ENCODE measurements at places on chromosomes 6 and 20.

- no peak for DNase-seq
Measured at GRCh38 chr6:70160276-70160675, 142.6 kb downstream of the COL9A1 start.

DNA sequence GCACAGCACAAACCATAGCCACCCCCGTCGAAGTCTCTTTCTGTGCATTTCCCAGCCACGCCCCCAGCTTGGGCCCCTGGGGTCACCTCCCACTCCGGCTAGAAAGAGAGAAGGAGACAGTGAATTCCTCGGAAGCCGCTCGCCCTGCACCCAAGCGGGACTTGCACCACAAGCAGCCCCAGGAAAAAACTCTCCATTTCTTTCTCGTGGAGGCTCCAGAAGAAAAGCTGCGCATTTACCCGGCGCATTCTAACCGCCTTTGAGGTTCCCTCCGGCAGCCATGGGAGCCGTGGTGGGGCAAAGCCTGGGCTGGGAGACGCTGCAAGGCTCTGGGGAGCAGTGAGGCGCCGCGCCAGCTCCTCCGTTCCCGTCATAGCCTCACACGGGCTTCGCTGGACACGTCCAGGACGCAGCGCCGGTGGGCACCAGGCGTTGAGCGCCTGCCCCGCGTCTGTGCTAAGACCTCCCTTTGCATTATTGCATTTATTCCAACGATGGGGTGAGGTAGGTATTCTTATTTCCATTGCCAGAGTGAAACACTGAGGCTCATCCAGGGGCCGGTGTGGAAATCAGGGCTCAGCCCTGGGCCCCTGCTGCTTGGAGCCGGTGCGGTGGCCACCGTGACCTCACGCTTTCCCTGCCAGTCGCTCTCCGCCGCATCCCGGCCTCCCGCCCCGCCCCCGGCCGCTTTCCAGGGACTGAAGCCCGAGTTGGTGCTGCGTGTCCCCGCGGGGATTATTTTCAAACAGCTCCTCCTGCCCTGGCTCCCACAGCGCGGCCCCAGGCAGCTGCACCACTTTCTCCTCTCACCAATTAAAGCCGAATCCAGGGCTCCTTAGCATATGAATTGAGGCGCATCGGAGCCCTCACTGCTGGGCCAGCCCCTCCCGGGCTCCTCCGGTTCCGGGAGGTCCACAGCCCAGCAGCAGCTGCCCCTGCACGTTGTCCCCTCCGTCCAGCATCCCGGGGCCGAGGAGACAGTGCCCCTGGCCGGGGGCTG lies 148.3 kb upstream of the AFDN start:
- DNase-seq: no peak

DNA sequence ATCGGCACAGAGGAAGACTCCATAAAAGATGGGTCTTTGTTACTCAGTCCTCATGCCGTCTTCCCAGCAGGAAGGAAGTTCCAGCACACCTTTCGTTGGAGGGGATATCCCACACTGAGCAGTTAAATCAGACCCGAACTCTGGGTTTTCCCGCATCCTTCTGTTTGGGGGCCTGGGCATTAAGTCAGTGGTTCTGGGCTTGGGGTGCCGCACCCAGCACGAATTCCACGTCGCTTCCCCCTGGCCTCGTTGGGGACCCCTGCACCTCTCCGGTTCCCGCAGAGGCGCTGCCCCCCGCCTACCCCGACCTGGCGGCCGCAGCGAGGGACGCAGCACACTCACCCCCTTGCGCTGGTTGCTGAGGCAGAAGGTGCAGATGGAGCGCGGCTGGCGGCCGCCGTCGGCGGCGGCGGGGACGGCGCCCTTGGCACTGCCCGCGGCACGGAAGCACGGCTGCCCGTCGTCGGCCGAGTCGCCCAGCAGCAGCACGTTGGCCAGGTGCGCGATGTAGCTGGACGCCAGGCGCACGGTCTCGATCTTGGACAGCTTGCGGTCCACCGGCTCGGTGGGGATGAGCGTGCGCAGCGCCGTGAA lies 641 bp downstream of the TCF15 start:
- DNase-seq: peak; percentile 22

DNA sequence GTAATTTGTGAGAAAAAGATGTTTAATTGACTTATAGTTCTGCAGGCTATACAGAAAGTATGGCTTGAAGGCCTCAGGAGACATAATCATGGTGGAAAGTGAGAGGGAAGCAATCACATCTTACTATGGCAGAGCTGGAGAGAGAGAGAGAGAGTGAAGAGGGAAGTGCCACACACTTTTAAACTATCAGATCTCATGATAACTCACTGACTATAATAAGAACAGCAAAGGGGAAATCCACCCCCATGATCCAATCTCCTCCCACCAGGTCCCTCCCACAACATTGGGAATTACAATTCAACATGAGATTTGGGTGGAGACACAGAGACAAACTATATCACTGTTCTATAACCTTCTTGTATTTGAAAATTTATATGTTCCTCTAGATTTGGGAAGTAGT lies 117.2 kb upstream of the BMP5 start:
- DNase-seq: no peak

GRCh38 chr6:31778999-31779885 lies 2.1 kb upstream of the VWA7 start:
- DNase-seq: no peak

- DNase-seq: no peak
Measured at GRCh38 chr6:137427656-137428290, 66.4 kb downstream of the OLIG3 start.

- DNase-seq: no peak
Measured at GRCh38 chr20:59778615-59779200, 154.7 kb downstream of the SYCP2 start.

DNA sequence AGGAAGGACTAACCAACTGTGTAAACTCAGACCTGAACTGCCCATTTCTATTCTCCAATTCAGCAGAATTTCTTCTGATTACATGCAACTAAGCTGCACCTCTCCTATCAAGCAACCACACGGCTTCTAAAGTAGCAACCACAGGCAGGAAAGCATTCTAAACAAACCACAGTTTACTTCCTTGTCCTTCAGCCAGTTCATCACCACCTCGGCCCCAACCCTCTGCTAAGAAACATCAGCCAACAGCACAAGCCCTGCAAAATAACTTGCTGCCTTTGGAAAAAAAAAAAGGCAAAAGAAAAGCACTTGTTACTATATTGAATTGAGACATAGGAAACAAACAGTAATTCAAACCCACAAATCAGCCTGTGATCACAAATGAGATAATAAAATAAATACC lies 140.3 kb downstream of the NFATC2 start:
- DNase-seq: no peak

DNA sequence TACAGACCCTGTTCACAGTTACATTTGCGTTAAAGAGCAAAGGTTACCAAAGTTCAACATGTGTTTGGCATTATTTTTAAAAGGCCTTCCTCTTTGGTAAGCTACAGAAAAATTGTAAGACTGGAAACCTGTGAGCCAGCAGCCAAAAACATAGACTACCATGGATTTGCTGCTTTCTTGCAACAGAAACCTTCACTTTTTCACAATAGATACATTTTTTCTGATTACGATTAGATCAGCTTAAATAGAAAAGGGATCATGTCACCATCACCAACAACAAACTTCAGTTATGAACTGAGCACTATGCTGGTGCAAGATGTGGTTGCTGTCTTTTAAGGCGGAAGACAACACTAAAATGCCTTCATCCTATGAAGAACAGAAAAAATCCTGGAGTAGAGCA lies 112.3 kb upstream of the MARCKS start:
- no peak for DNase-seq

- no peak for DNase-seq
Measured at GRCh38 chr6:148760258-148760534, 13.4 kb downstream of the UST start.

GRCh38 chr20:6123649-6124014 lies 802 bp upstream of the FERMT1 start:
- DNase-seq: no peak

DNA sequence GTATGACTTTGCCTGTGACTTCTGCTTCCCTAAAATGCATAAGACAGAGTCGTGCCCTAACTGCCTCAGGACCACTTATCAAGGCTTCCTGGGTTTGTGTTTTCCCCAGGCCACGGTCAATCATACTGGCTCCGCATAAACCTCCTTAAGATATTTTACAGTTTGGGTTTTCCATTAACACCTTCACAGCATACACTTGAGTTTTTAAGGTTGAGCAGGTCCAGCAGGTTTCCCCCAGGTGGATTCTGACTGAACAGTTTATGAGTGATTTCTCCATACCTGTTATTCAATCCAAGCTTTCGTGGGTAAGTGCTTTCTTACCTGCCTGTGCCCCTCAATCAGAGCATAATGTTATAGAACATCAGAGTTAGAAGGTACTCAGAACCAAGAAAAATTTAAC lies 39.3 kb downstream of the NINL start:
- no peak for DNase-seq

DNA sequence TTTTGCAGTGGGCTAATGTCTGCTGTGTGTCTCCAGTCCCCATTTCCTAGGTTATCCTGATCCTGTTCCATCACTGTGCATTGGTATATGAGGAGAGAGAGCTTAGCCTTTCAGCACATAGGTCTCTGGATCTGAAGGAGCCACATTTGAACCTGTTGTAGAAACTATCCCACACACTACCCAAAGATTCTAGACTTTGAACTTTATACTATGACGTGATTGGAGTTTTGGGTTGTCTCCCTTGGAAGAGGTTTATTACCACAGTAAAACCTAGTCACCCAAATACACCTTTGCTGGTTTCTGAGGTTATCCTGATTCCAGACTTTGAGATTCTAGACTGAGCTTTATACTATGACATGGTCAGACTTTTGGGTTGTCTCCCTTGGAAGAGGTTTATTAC lies 8.0 kb upstream of the OSTM1 start:
- no peak for DNase-seq

DNA sequence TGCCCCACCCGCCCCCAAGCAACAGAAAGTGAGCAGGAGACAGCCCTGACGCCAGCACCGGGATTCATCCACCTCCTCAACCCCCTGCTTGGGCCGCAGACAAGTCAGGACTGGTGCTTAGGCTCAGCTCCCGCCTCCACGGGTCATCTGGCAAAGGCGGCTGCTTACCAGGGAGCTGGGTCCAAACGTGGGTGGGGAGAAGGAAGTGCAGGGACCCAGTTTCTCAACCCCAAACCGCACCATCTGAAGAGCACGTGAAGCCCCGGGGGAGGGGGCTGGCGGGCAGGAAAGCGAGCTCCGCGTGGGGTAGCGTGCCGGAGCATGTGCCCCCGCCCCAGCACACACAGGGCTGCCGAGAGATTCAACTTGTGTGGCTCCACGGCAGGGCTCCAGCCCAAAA lies 87.2 kb downstream of the BMP7 start:
- DNase-seq: no peak

DNA sequence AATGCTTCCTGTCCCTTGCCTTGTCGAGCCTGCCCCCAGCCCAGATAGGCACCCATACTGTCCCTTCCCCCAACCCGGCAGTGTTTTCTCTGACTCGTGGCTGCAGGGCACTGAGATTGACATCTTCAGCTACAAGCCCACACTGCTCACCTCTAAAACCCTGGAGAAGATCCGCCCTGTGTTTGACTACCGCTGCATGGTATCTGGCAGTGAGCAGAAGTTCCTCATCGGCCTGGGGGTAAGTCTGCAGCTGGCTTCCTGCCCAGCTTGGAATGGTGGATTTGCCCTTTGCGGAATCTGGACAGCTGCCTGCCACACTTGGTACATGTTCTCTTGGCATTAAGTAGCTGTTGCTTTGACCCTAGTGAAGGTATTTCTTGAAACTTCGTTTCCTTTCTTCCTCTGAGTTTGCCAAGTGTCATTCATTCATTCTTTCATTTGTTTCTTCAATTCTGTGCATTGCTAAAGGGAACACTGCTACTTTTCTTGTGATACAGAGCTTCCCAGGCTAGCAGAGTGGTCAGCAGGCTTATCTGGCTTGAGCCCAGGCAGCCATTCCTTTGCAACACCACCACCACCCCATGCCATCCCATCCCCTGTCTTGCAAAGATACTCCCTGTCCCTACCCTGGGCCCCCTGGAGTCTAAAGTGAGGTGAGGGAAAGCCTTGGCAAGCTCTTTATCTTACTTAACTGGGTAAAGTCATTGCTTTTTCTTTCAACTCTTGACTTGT lies 26.2 kb downstream of the CCDC167 start:
- DNase-seq: no peak

DNA sequence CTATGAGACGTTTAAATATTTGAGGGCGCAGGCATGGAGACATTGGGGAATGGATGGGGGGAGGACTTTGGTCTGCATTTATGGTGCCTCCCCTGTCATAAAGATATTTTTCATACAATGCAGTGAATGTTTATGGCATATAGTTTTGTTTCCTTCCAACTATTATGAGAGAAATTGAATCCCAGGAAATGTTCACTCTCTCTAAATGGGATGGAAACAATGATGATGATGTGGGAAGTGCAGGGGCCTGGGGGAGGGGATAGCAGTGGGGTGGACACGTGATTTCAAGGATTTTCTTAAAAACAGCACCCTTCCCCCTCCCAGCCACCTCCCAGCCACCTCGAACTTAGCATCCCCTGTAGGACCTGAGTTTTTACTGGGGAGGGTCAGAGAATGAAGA lies 69.9 kb downstream of the TOX2 start:
- no peak for DNase-seq

DNA sequence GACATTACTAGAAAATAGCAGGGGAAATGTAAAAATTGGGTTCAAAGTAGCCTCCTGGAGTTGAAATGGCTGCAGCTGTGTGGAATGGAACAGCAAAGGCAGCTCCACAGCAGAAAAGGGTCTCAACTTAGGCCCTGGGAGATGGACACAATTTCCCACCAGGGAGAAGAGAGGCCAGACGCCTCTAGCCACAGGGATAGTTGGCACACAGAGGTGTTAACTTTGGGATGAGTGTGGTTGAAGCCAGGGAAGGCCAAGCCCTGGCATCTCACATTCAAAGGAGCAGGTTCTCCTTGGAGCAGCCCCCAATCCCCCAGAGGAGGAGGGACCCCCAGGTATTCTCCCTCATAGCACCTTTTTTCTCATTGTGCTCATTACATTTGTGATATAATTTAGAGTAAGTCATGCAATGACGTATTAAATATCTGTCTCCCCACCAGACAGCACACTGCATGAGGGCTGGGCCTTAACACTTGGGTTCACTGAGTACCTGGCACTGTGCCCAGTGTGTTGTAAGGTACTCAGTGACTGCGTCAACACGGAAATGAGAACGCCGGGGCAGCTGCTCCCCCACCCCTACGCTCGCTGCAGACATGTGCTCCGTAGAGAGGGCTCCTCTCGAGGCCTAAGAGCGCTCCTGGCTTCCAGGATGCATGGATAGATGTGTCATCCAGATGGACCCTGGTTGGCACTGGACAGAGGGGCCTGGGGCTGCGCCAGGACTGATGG lies 76.0 kb upstream of the CD93 start:
- DNase-seq: no peak

- DNase-seq: no peak
Measured at GRCh38 chr20:23766531-23766930, 15.8 kb upstream of the CST1 start.

GRCh38 chr6:133408543-133408942 lies 167.4 kb downstream of the EYA4 start:
- DNase-seq: no peak

DNA sequence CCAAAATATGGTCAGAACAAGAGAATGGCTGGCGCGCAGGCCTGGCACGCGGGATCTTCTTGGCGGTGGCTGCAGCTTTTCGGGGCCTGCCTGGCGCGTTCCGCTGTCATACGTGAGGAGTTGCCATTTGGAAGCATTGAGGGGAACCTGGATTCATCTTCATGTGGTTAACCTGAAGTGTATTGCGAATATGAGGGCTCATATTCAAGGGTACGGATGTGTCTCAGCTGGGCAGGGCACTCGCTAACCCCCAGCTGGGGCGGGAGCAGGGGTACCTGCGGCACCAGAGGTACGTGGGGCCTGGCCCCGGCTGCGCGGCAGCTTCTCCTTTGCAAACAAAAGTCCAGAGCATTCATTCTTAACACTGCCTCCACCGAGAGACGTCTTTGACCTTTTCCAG lies 605.6 kb downstream of the QKI start:
- DNase-seq: no peak

GRCh38 chr20:52481443-52481842 lies 289.9 kb upstream of the ZFP64 start:
- no peak for DNase-seq
